NCI-H1930 (cell line): ENCODE measurements at places on chromosomes 5 and 9.

- no peak for DNase-seq
Measured at GRCh38 chr9:90801241-90801972, at the start of gene SYK. Gene SYK, plus strand, starts transcription at chr9:90801819. Its CDS starts 42,080 bp downstream, at chr9:90843899.

DNA sequence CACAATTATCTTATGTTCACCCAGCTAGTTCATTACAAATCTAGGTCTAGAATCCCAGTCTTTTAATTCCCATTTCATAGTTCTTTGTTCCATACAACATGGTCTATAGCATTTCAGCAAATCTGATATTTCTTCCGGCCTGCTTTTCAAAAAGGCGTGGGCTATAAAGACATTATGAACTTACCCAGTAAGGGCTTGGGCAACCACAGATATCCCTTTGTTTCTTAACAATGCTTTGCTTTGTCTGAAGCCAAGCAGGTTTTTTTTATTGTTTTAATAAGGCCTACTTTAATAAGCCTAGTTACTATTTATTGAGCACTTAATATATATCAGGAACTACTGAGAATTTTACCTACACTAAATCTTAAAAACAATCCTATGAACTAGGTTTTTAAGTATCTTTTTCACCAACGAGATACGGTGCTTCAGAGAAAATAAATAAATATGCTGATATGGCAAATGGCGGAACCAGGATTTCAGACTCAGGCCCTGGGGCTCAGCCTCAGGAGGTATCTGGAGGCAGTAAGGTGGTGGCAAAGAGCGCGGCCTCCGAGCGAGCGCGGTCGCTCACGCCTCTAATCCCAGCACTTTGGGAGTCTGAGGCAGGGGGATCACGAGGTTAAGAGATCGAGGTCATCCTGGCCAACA lies 29.7 kb downstream of the PCA3 start:
- DNase-seq, result no peak

GRCh38 chr5:10036136-10036815 lies 213.4 kb downstream of the ATPSCKMT start:
- no peak for DNase-seq

- no peak for DNase-seq
Measured at GRCh38 chr5:126138281-126138931, 284.8 kb upstream of the GRAMD2B start.

DNA sequence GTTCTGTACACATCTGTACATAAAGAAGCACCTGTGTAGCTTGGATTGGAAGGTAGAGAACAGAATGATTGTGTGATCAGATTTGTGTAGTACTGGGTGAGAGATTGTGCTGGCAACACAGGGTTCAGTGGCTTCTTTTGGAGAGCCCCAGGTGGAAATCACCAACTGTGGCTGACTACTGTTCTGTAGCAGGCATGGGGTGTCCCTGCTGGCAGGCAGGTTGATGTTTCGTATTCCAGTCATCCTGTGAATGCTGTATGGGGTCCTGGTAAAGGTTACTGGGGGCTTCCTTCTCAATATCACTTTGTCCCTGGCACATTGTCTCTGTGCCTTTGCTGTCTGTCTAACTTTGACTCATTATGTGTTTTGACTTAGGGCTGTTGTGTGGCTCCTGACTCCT lies 5.3 kb downstream of the ASPN start:
- no peak for DNase-seq

DNA sequence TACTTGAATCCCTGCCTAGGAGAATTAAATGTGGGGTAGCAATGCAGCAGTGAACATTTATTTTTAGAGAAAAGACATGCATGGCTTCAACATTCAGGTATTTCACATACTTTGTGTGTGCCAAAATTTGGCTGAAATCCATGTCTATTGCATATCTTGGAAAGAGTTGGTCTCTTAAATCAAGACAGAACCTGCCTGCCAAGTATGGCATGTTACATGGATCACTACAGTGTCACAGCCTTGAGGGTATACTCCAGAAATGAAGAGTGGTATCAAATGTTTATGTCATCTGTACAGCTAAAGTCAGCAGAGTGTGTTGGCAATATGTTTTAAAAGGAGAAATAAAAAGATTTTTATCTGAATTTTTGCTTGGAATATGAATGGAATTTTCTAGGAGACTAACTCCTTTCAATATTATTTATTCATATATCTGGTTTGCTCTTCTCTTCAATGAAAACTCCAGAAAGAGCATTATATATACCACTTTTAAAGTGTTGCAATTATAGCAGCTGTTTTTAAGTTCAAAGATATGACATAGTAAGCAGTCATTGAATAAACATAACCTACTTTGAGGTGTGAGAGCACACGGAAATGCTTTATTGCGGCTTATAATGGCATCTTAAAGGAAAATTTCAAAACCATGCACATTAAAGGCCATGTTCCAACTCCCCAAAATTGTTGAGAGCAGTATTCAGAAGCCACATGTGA lies 95.4 kb upstream of the MINAR2 start:
- DNase-seq, result no peak

- DNase-seq, result no peak
Measured at GRCh38 chr9:92737216-92737606, 27.4 kb downstream of the BICD2 start.
